ENCODE measurements at places on chromosomes 5 and 9.

DNA sequence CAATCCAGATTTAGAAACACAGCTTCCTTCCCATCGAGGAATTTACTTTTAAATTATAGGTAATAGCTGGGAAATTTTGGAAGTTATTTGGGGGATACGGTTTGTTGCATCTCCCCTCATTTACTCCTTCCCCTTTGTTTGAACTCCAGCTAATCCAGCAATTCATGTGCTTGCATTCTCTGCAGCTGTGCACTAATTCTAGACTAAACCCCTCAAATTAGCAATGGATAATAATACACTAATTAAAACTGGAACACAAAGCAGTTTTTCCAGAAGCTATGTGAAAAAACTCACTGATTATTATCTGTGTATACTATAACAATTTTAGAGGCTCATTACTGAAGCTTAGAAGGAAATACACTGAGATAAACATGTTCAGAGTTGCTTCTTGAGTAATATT, 751.2 kb upstream of the ZNF608 start:
- H3K4me3 ChIP-seq, result no peak overlapping the region
- no peaks in the 10 kb centered on the region for H3K27me3 ChIP-seq
- peaks cover 3% of the 10 kb centered on the region for H3K4me1 ChIP-seq

GRCh38 chr5:161847447-161847846, 473 bp upstream of the GABRA1 start:
- no peak overlapping the region for H3K27ac ChIP-seq
- no peaks in the 10 kb centered on the region for H3K36me3 ChIP-seq
- peaks cover 16% of the 10 kb centered on the region for H3K27me3 ChIP-seq
- H3K4me1 ChIP-seq, result no peaks in the 10 kb centered on the region
- no peak overlapping the region for H3K4me3 ChIP-seq

DNA sequence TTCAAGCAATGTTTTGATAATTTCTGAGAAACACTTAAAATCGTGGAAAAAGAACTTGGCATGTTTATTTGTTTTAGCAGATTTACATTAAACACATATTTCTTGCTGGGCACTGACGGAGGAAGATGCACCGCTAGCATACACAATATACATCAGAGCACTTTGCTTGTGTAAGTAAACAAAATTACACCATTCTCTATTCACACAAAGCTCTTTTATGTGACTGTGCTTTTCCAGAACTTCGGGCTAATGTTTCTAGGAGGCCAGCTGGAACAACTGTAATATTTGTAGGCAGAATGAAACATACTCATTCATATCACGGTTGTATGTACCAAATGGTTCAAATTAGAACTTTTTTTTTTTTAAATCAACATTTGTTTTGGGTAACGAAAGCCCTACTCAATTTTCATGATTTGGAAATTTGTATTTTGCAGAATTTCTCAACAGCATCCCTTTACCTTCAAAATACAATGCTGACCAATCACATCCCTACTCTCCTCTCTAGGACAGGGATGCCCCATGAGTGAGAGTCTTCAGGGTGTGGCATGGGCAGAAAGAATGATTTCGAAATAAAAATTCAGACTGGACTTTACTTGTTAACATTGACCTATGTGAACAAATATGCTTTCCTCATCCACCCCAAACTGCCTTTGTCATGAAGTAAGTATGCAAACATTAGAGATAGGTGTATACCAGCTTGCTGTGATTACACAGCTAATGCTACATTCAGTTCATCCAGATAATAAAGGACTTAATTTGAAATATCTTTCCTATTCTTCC, 425.1 kb downstream of the BNC2 start:
- H3K27me3 ChIP-seq, result no peaks in the 10 kb centered on the region
- no peaks in the 10 kb centered on the region for H3K36me3 ChIP-seq
- no peaks in the 10 kb centered on the region for H3K4me1 ChIP-seq
- DNase-seq, result no peak

- no peaks in the 10 kb centered on the region for H3K36me3 ChIP-seq
- no peak overlapping the region for H3K27ac ChIP-seq
- DNase-seq, result no peak
These were observed 268.8 kb upstream of the WWC1 start for GRCh38 chr5:168022446-168023169.
